ENCODE measurements at places on chromosomes 3 and 15. TPM values are rescaled to one million over a fixed set of nuclear protein-coding genes. Genes with fewer than 3 reads are reported as not detected.

- DNase-seq, result no peak
Measured at GRCh38 chr3:117814975-117815374, 1105.4 kb downstream of the TUSC7 start.

CEP152 gene
- polyA plus RNA-seq, result 0.77 TPM

- no peak for DNase-seq
Measured at GRCh38 chr3:146072061-146072460, 88.9 kb downstream of the PLOD2 start.

- DNase-seq, result no peak
Measured at GRCh38 chr3:61562721-61563312, 1.4 kb downstream of the PTPRG start.

GRCh38 chr15:52343831-52344230, 48.2 kb upstream of the MYO5C start:
- no peak for DNase-seq
